ENCODE measurements at places on chromosomes 11 and 22. TPM values are rescaled to one million over a fixed set of nuclear protein-coding genes. Genes with fewer than 3 reads are reported as not detected.

DNA sequence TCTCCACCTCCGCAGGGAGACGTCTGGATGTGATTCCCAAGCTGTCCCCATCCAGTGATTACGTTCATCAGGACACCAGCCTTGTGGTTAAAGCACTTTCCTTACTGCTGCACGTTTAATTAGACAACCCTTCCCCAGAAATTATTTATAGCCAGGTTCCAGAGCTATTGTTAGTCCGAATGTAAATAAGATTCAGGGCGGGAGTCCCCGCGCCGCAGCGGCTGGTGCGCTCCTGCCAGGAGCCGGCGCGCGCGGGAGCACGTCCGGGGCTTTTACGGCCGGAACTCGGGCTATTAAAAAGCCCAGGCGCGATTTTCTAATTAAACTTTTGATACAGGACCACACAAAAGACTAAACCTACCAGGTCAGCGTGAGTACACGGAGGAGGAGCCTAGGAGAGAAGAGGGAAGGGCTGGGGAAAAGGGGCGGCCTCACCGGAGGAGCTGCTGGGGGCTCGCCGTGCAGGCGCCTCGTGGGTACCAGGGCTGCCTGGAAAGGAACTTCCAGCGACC is 538.3 kb downstream of the OPCML start:
- no peak for DNase-seq

APLP2 gene
- total RNA-seq = 53.5 TPM

GRCh38 chr22:46425016-46425415 is 89.5 kb downstream of the TRMU start:
- DNase-seq = no peak

KCNJ11 gene
- 0.60 TPM for total RNA-seq

DNA sequence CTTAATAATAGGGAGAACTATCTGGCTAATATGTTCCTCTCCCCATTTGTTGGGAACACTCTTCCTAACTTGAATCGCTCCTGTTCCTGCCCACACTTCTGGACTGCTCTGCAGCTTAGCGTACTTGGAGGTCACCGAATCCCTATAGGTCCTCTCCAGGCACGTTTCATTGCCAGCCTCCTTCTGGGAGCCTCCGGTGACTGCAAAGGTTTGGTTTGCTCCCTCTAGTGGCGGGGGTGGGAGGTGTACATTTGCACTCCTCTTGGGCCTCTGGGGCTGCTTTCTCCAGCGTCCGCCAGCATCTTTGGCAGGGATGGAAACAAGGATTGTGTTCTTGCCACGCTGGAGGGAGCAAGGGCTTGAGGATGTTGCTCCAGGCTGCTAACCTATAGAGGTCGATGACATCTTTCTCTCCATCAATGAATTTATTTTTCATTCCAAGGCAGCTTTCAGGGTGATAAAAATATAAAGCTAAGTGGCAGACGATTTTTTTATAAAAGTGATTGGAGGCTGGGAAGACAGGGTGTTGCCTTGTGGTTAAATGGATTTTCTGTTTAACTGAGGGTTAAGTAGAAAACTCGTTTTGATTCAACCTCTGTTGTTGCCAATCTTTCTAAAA is 48.7 kb downstream of the TSPAN18 start:
- peak; percentile 57 for DNase-seq

- no peak for DNase-seq
Measured at GRCh38 chr11:834371-835316, 1.9 kb downstream of the CD151 start.

DNA sequence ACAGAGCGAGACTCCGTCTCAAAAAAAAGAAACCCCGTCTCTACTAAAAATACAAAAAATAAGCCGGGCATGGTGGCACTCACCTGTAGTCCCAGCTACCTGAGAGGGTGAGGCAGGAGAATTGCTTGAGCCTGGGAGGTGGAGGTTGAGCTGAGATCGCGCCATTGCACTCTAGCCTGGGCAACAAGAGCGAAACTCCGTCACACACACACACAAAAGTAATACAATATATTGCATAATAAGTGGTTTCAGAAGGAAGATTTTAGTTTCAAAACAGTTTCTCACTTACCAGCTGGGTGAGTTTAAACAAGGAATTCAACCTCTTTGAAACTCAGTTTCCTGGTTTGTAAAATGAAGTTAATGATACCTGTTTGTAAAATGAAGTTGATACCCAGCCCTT is 32.7 kb upstream of the HTR3A start:
- no peak for DNase-seq

DNA sequence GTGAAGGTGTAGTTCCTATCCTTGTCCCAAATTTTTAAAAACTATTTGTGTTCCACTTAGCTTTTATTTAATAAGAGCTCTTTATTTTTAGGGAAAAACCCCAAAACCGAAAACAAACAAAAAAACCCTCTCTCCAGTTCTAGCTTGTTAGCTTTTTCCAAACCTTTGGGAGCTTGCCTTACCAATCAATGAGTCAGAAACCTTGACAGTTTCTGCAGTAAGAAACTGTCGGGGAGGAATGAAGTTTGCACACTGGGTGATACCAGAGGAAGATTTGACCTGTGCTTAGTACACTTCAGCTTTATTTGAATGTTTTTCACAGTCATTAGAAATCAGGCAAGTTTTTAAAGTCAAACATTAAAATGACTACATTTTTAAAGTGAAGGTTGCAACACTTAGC is 105.0 kb downstream of the FAT3 start:
- no peak for DNase-seq

GRCh38 chr11:11025087-11025486 is 167.2 kb upstream of the ZBED5 start:
- DNase-seq = no peak

- DNase-seq = no peak
Measured at GRCh38 chr22:33012833-33013450, 45.2 kb downstream of the SYN3 start.

OR5I1 gene
- not detected for total RNA-seq

DNA sequence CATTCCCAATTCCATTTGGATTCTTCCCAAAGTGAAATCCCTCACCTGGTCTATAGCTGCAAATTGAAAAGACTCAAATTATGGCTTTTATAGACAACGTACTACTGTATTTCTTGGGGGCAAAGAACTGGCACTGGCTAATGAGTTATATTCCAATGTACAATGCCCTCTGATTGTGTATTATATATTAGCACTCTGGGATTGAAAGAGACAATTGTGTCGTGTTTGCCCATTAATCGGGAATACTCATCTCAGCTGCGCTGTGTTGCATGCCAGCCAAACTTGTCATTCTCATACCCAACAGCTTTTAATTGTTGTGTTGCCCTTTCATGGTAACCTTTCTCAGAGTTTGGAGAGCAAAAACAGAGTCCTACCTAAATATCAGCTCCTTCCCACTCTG is 55.0 kb upstream of the ZBTB44 start:
- no peak for DNase-seq

- no peak for DNase-seq
Measured at GRCh38 chr11:72015511-72016061, 16.9 kb downstream of the IL18BP start.

POU2AF2 gene
- not detected for total RNA-seq

- DNase-seq = no peak
Measured at GRCh38 chr11:45647786-45648185, 17.6 kb downstream of the CHST1 start.

DNA sequence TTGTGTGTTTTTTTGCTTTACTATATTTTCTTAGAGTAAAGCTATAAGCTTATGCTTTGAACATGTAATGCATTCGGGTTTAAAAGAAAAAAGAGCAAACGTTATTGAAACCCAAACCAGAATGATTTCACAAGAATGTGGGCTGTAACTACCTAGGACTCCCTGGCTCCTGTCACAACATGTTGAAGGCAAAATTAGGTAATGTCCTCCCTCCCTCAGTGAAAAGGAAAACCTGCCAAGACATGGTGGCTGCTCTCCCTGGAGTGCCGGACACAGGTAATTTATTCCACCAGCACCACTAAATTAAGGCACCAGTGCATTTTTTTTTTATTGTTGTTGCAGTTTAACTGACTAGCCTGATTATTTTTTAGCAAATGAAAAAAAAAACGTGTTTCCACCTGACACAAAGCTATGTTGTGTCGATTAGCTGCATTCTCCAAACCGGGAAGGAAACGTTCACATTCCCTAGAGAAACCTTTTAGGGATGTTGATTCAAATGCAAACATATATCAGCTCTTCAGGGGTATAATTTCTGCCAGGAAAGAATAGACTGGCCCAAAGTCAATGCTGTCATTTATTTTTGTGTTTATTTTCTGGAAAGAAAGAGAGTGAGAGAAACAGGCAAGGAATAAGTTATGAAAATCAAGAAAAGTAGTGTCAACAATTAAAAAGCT is 134.6 kb downstream of the CCDC34 start:
- DNase-seq = no peak

RAB39A gene
- not detected for total RNA-seq

- no peak for DNase-seq
Measured at GRCh38 chr22:26708256-26709009, 51.0 kb downstream of the MIAT start.

DNA sequence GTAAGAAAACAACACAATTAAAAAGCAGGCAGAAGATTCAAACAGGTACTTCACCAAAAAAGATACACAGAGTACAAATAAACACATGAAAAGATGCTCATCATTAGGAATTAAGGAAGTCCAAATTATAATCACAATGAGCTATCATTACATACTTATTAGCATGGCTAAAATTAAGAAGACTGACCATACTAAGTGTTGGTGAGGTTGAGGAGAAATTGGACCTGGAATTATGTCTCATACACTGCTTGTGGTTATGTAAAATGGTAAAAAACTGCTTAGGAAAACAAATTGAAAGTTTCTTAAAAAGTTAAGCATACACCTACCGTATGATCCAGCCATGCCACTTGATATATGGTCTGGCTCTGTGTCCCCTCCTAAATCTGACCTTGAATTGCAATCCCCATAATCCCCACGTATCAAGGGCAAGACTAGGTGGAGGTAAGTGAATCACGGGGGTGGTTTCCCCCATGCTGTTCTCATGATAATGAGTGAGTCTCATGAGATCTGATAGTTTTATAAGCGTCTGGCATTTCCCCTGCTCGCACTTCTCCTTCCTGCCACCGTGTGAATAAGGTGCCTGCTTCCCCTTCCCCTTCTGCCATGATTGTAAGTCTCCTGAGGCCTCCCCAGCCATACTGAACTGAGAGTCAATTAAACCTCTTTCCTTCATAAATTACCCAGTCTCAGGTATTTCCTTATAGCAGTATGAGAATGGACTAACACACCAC is 4.8 kb downstream of the SAAL1 start:
- no peak for DNase-seq

CPT1A gene
- 15.8 TPM for total RNA-seq

SCGB1A1 gene
- 1.1 TPM for total RNA-seq

DNA sequence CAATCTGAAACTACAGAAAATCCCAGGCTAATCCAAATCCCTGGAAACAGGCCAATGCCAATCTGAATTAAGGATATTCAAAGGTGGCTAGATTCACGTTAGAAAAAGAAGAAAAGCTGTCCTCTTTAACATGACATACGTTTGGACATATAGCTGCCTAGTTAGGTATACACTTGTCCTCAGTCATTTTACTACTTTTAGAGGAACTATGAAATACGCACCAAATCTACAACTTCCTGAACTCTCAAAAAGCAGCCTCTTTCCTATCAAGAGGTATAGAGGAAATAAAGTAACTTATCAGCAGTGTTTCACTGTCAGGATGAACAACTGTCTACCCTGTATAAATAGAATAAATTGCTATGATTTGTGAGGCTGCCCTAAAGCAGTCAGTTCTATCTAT is 24.0 kb downstream of the KMT5B start:
- no peak for DNase-seq

DNA sequence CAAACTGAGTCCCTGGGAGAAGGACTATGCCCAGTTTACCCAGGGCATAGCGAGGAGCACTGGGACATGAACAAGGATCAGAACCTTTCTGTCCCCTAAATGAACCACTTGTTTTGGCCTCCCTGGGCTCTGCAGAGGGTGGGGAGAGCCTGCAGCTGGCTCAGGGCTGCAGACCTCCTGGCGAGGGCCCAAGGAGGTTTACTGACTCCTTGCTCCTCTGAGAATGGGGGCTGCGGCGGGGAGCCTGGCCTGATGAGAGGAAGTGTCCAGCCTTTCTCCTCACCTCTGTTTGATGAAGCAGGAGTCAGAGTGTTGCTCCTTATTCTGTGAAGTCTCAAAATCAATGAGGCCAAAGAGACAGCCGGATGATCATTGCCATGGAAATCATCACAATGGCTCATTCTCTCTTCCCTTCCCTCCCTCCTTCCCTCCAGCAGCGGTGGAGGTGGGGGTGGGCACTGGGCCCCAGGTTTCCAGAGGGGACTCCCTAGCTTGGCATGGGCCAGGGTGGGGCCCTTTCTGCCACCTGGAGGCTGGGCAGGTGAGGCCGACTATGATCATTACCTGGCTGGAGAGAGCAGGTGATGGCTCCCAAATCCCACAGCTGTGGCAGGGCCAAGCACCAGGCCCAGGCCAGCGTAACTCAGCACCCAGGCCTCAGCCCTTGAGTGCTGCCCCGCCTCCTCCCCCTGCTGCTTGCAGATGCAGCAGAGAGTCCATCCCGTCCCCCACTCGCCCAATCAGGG is 169.7 kb downstream of the CEP164 start:
- DNase-seq = no peak

DNA sequence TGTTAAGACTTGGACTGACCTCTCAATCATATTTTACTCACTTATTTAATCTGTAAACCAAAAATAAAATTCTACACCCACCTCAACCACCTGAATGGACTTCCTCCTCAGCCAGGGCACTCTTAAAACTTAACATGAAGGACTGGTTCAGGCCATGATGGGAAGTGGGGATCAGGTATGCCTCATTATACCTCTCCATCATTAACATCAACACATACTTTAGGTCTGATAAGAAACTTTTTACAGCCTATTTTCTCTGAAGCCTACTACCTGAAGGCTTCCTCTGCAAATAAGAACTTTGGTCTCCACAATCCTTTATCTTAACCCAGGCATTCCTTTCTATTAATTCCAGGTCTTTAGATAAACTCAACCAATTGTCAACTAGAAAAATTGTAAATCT is 390.0 kb downstream of the AASDHPPT start:
- no peak for DNase-seq

GRCh38 chr11:2205214-2205720 is 33.7 kb upstream of the TH start:
- no peak for DNase-seq

DNA sequence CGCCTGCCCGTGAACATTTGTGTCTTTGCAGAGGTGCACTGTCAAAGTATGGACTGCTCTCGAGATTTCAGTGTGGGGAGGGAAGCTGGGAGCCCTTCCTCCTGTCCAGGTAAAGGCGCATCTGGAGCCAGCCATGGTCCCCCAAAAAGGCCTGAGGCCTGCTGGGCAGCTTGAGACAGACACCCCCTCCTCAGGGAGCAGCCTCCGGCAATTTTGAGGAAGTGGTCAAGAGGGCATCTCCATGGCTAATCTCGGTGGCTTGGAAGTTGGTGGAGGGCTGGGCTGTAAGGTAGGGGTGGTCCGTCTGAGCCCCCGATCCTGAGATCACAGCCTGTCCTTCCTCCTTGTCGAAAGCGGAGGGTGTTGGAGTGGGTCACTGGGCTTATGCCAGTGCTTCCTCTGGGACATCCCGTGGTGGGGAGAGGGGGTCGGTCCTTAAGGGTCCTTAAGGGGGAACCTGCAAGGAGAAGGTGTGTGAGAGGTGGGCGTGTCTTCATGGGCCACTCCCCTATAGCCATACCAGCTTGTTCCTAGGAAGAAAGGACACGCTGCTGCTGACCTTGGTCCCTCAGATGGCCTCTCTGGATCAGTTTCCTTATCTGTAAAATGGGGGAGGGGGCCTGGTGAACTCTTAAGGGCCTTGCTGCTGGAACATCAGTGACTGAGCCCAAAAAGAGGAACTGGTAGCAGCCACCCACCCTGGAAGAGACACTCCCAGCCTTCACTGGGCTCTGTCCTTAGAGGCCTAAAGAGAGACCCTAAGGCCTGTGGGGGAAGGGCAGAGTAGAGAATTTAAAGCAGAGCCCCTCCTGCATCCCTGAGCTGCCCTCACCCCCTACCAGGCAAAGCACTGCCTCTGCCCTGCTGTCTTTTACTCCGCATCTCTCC is 2.6 kb downstream of the KCNC1 start:
- no peak for DNase-seq

ASCC2 gene
- total RNA-seq = 84.9 TPM
